ENCODE measurements at places on chromosomes 5 and 9.

DNA sequence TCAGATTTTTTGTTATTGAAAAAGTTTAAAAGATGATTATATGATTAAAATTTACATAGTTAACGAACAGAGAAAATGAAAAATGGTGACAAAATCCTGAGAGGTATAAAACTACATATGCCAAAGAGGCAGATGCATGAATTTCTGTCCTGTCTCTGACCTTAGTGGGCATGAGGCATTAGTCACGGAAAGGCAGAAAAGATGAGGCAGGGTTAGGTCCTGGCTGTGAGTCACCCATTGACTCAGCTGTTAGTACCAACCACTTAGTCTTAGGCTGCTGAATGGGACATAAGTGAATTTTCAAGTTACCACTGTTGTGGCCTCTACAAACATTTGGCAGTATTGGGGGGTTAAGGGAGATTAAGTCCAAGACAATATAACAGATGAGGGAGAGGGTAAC is 33.1 kb downstream of the RASA1 start:
- DNase-seq = no peak

- DNase-seq = no peak
These were observed 27.0 kb upstream of the ZNF622 start for GRCh38 chr5:16492398-16493140.

DNA sequence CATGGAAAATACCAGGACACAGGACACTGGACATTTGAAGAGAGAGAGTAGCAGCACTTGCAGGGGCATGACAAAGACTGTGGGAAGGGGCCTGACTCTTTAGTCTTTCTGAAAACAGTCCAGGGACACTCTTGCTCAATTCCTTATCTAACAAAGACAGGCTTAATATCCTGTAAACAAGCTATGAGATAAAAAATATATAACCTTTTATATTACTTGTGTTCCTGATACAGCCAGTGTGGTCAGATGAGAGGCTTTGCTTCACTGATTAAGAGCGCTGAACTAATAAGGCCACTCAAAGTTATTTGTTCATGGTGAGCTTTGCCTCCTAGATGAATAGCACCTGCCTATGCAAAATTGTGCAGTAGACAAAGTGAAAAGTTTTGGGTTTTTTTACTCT is 518.7 kb downstream of the LRRC70 start:
- no peak for DNase-seq

GRCh38 chr5:68049053-68049713 is 166.4 kb upstream of the PIK3R1 start:
- no peak for DNase-seq

- no peak for DNase-seq
These were observed 47.3 kb downstream of the FBN2 start for GRCh38 chr5:128490761-128491160.

GRCh38 chr5:173757403-173758209 is 130.5 kb upstream of the CPEB4 start:
- no peak for DNase-seq

- DNase-seq = peak; percentile 13
These were observed 842 bp upstream of the GTF3C5 start for GRCh38 chr9:133029994-133030316.

All from head of caudate nucleus (tissue), 42 donors.